ENCODE measurements at places on chromosomes 2 and 18. TPM values are rescaled to one million over a fixed set of nuclear protein-coding genes. Genes with fewer than 3 reads are reported as not detected.
A peak's percentile ranks its signal among the peaks of the same experiment; 100 is the strongest.

MBD5 gene
- 72.9 TPM for total RNA-seq

TWIST2 gene
- 0.58 TPM for total RNA-seq

- peak; percentile 17 for DNase-seq
Observed at GRCh38 chr2:121333231-121333630, 48.2 kb upstream of the TFCP2L1 start.

NEU2 gene
- total RNA-seq, result not detected

DNA sequence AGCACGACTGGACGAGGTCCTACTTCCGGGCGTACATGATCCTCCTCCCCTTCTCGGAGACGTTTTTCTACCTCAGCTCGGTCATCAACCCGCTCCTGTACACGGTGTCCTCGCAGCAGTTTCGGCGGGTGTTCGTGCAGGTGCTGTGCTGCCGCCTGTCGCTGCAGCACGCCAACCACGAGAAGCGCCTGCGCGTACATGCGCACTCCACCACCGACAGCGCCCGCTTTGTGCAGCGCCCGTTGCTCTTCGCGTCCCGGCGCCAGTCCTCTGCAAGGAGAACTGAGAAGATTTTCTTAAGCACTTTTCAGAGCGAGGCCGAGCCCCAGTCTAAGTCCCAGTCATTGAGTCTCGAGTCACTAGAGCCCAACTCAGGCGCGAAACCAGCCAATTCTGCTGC lies 24.8 kb downstream of the LYPD1 start:
- no peak for DNase-seq

- no peak for DNase-seq
Observed at GRCh38 chr2:134275058-134275862, 21.4 kb downstream of the MGAT5 start.

DNA sequence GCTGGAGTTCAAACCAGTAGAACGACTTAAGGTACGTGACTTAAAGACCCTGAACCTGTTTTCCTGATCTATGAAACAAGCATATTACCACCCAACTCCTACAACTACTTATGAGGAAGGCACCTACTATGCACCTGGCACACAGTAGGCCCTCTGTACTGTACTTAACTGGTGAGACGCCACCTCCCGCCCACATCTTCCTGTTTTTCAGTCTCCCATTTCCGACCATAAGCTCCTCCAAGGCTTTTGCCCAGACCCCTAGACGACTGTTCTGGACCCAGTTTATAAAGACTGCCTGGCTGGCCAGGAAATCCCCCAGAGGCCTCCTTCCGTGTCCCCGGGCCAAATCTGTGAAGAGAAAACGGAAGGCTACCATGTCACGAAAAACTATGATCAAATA lies 1.5 kb downstream of the GALNT14 start:
- DNase-seq, result no peak

MERTK gene
- total RNA-seq, result 17.4 TPM

PUM2 gene
- total RNA-seq, result 46.7 TPM

DNA sequence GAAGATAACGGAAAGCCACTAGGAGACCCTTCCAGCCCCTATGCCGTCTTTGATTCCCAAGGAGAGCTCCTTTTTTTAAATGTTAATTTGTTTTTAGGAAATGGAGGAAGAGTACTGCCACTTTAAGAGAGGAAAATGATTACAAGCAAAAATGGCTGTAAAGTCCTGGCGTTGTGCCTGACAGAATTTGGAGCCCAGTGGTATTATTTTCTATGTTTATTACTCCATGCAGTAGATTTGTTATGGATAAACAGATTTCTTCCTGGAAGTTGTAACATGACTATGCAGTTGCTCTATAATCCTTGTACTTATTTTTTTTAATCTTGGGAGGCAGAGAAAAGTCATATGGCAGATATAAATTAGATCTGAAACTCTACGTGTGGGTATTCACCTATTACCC lies 141.3 kb downstream of the GBX2 start:
- DNase-seq, result peak; percentile 70

- no peak for DNase-seq
Observed at GRCh38 chr2:232997749-232998665, 15.0 kb downstream of the NGEF start.

- DNase-seq, result no peak
Observed at GRCh38 chr2:237214030-237214675, 128.5 kb downstream of the COPS8 start.

NEMP2 gene
- total RNA-seq, result not detected

DNA sequence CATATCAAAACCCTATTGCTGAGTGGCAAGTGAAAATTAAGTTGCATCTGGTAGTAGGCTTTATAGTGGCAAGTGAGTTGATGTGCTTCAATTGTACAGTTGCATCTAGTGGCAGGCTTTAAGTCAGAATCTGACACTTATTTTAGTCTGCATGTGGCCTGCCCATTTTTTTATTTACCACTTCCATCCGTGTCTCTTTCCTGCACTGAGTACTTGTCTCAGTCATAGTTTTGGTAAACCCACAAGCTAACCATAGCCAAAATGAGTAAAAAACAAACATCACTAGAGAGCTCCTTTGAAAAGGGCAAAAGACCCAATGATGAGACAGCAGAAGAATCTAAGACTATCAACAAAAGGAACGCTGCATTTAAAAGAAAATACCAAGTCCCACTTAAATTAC lies 96.0 kb upstream of the CRACDL start:
- DNase-seq, result no peak

DNA sequence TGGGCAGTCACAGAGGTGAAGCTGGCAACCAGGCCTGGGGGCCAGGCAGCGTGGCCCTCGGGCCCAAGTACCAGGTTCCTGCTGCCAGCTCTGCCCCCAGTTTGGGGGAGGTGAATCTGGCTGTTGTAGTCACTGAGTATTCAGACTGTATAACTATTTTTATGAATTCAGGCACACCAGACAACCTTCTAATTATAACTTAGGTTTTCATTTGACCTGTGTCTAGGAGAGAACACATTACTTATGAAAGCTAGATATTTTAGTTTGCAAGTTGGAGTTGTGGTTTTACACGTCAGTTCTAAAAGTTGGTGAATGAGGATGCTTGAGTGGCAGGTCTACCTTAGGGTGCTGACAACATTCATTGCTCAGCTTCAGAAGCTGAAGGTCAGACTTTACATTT lies 71.7 kb downstream of the LIMS1 start:
- DNase-seq, result no peak

DNA sequence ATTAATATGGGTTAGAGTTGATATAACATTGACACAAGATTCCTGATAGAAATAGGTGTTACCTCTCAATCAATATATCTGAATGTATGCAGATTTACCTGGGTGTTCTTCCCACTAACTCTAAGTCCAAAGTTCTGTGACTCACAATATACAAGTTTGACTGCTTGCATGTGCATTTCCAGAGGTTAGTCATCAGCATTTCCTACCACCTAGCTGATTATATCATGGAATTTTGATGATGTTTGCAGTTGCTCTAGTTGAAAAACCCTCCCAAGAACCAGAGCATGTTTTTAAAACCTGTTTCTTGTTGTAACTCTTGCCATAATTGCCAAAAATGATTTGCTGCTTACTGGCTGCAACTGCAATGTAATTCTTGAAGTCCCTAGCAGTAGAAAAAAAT lies 15.0 kb upstream of the DSG1 start:
- DNase-seq, result peak; percentile 58
